ENCODE measurements at places on chromosomes 6 and 20.

DNA sequence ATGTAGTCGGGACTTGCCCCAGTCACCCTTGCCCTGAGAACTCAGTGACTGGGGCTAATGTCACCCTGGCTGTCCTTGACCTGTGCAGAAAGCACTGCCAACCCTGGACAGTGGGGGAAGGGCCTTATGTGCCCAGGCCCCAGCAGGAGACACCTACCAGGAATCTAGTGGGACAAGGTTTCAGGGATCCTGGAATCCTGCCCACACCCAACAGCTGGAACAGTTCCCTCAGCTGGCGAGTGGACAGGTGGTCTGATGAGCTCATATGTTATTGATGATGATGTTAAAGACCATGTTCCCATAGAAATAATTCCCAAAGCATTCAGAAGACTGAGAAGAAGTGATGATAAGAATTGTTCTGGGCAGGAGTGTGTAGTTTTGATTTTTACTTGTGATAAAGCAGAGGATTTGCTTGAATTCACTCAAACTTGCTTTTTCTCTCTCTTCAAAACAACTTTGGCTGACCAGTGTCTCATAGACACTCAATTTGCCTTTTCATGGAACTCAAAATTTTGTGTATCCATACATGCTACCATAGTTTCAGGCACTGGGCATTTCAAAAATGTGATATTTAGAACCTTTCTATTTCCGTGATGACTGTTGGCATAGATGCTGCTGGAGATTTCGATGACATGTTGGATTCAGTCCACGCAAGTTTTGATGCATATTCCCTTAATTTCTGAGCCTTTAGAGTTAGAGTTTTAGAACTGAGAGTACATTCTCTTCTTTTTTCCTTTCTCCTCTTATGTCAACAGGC, 79.3 kb downstream of the SLC22A3 start:
- DNase-seq: no peak

DNA sequence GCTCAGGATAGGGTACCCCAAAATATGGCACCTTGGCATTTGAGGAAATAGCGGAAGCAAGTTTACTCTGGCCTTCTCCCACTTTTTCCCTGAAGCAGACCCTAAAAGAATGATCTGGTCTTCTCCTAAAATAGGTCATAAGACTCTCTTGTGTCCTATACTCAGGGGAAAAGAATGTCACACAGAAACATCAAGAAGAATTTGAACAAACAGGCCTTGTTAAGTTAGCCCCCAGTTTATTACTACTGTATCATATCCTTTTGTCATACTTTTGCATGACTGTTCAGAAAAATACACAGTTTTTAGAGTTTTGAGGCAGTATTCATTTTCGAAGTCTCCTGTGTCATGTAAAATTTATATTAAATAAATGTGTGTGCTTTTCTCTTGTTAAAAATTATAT, 12.5 kb downstream of the TAAR2 start:
- no peak for DNase-seq

GRCh38 chr20:60986506-60987156, 265.4 kb upstream of the CDH4 start:
- no peak for DNase-seq

DNA sequence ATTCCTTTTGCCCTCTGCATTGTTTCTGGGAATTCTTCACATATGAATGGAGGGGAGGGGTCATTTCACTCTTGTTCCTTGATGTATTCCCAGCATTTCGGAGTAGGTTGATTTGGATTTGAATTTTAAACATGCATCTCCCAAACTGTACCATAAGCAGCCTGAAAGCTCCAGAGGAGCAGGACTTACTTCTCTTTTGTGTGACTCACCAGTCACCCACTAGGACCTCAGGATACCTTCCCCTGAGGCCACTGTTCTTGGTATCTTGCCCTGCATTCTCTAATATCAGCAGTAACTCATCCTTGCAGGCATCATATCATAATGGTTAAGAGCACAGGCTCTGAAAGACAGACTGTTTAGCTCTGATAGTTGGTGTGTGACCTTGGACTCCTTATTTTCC, 703 bp downstream of the MRPL2 start:
- no peak for DNase-seq

DNA sequence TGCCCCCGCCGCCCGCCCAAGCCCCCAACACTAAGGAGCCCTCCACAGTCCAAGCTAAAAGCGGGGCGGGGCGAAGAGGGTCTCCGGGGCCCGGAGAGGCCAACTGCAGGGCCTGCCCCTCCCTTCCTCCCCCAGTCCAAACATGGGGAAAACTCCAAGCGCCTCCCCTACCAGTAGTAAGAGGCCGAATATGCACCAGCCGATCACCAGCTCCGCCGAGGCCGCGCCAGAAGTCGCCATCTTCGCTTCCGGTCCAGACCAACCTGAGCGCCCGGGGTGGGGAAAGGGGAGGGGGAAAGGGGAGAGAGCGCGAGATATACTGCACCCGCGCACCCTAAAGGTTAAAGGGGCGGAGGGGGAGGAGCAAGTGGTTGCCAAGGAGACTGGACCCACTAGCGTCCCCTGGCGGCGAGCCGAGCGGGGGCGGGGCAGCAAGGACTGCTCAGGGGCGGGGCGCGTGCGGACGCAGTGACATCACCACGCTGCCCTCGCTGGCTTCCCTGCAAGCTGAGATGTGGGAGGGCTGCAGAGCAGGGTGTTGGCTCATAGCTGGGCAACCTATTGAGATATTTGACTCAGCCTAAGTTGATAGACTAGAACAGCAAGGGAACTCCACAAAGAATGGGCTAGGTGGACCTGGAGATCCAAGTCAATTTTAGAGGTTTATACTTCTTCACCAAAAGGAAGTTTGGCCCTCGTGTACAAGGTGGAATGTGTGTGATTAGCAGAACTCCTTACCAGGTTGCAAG, at the start of gene LMBRD1:
Gene LMBRD1, minus strand, starts transcription at position 369 of the 749 bp plus-strand sequence. Its CDS starts 129 bp downstream, at position 240.
- peak; percentile 99 for DNase-seq

DNA sequence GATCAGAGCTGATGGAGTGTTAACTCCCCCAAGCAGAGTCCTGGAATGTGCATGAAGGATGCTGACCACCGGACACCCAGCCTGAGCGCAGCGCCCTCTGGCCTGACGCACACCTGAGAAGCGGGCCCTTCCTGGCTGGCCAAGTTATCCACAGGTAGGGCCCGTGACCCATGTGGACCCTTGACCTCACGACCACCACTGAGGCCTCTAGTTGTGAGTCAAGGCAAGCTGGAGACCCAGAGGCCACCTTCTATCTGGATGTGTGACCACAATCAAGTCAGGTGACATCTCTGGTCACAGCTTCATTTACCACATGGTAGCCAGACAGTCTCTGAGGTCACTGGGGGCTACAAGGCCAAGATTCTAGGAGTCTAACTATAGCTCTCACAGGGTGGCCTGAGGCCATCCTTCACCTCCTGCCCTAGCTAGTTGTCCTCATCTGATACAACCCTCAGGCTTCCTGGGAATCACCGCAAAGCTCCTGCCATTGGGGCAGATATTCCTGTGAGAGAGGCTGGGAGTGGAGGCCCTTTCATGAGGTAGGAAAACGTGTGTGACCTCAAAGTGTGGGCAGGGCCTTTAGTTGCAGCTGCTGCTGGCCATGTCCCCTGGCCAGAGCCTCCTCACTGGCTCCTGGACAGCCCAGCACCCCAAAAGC, 53.1 kb downstream of the DSTN start:
- no peak for DNase-seq

GRCh38 chr6:105985098-105985815, 100.9 kb upstream of the PRDM1 start:
- no peak for DNase-seq

- DNase-seq: no peak
Measured at GRCh38 chr20:63606686-63607085, 20.2 kb downstream of the GMEB2 start.
